NCI-H510A treated with DMSO at 0.1 percent for 48 hours (cell line): ENCODE measurements at places on chromosomes 7 and 10.

DNA sequence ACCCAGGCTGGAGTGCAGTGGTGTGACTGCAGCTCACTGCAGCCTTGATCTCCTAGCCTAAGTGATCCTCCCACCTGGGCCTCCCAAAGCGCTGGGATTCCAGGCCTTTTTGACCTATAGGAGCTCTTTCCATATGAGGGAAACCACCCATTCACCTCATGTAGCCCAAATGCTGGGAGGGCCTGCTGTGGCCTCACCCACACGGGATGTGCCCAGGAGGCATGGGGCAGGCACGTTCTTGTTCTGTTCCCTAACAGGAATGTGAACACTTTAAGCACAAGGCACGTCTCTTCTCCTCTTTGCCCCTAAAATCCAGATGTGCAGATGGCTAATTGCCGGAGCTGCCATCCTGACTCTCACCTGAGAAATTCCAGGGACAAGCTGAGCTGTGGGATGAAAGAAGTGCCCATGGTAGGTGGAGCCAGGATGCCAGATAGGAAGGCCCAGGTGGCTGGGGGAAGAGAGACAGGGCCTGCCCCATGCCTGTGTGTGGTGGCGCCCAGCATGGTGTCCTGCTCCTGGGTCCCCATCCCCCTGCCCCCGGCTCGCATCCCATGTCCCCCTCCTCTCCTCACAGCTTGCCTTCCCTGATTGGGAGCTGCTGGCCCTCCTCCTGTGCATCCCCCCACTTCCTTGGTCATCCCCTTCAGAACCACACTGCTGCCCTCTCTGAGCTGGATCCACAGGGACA is 17.3 kb downstream of the CAMK2B start:
- DNase-seq, result no peak

DNA sequence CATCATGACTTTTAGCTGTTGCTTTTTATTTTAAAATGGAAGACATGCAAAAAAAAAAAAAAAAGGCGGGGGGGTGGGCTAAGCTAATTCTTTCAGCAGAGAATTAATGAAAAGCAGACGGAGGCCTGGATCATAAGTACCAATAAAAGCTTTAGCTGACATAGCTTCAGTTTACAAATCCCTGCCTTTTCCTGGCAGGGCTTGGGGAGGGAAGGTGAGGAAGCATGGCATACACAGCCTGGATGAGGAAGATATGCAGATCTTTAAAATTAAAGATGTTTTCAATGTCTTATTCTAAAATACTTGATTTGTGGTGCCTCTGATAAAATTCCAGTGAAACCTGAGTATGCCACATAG is 57.0 kb downstream of the ICA1 start:
- no peak for DNase-seq

- DNase-seq, result no peak
Measured at GRCh38 chr7:40694026-40694809, 559.4 kb downstream of the SUGCT start.

GRCh38 chr10:48885376-48885775 is 54.3 kb downstream of the LRRC18 start:
- DNase-seq, result peak; percentile 12

DNA sequence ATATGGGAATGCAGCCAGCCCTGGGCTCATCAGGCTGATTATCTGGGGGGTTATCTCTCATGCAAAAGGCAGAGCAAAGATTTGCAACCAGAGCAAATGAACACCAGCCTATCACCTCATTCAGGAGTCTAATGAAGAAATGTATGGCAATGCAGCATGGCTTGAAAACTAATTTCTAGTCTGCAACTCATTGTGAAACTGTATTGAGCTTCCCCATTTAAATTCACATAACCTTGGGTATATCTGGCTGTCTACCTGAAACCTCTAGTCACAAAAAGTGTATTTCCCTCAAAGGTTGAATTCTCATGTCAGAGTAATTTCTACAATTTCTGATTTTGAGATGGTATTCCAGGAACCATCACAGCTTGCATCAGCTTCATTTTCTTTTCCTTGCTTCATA is 240.0 kb downstream of the SDHAF3 start:
- DNase-seq, result no peak

DNA sequence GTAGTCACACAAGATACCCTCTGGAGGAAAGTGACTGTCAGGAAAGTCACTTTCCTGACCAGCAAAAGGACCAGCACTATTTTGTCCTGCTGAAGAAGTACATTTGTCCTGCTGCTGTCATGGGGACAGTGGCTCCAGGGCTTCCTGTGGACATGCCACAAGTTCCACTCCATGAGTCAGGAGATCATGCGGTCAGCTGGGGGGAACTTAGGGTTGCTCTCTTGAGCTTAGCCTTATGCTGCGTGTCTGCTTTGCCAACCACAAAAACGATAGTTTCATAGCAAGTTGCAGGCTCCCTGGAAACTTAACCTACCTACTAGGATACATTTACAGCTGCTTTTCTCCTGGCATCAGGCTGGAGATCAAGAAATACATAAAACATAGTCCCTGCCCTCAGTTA is 19.8 kb upstream of the ALOX5 start:
- no peak for DNase-seq

DNA sequence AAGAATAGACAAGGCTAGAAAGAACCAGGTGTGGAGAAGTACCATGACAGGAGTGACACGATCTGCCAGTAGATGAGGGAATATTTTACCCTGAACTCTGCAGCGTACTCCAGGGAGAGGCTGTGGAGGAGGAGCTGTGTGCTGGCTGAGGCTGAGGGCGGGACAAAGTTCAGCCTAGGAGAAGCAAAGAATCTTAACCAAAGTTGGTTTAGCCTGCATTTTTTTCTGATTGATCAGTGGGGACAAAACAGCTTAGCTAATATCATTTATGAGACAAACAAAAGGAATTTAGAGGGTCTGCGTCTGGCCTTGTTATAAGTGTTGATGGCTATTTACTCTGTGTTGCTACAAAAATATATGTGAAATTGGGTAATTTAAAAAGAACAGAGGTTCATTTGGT is 5.2 kb upstream of the NPSR1 start:
- no peak for DNase-seq

DNA sequence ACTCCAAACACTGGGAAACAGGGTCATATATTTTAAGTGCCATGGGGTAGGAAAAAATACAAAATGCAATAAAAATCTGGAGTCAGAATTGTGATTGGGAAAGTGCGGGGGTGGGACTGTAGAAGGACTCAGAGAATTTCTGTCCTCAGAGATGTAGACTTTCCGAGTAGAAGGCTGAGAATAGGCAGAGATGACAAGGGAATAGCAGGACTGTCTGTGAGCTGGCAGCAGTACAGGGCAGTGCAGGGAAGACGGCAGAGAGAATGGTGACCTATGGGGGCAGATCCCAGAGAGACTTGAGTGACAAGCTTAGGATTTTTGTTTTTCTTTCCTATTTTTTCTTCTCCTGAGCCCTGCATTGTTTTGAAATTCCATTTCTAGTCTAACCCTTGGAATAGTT is 127.6 kb downstream of the SLC16A9 start:
- DNase-seq, result no peak

DNA sequence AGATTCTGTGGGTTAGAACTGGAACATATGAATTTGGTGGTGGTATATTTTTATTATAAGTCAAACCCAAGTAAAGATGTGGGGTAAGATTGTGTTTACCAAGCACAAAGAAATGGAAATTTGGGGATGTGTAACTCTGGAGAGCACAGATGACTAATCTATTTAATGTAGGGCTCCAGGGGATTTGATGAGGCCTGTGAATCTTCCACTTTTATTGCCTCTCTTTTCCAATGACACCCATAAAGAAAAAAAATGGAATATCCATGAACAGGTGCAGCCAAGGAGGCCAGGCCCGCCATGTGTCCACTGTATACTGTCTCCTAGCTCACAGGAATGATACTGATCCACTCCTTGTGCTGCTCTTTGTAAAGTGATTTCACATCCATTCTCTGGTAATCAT is 2.8 kb downstream of the SRGN start:
- DNase-seq, result no peak

- DNase-seq, result no peak
Measured at GRCh38 chr7:7516156-7516555, 19.5 kb downstream of the COL28A1 start.

DNA sequence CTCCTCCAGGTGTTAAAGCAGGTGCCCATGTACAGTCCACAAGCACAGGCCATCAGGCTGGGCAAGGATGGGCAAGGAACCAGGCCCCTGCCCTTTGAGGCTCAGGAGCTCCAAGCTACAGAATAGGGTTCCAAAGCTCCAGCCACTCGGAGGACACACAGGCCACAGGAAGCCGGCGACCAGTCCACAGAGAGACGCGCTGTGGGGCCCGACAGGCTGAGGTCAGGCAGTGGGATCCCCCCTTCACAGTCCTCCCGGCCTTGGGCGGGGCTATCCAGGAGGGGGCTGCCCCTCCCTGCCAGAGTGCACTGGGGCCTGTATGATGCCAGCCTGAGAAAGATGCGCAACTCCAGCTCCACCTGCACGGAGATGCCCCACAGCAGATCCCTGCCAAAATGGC is 34.0 kb downstream of the MAD1L1 start:
- DNase-seq, result no peak

DNA sequence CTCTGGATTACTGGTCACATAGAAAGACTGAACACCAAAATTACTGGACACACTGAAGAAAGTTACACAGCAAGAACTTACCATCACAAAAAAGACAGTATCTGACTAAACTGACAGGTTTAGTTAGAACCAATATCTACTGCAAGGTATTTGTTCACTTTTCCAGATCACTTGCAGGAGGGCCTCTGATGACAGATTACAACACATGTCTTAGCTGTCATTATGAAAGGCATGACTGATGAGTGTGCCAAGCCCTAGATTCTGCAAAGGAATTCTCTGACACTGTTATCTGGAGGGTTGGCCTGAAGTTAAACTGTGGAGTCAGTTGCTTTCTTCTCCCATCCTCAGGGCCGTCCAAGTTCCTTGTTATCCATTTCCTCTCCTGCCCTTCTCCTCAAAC is 242.7 kb downstream of the KIF20B start:
- DNase-seq, result no peak

GRCh38 chr7:17696422-17696821 is 243.9 kb downstream of the SNX13 start:
- DNase-seq, result no peak

- DNase-seq, result no peak
Measured at GRCh38 chr10:104587751-104588150, 53.3 kb upstream of the SORCS3 start.

GRCh38 chr7:145534301-145534700 is 582.3 kb upstream of the CNTNAP2 start:
- DNase-seq, result no peak

- no peak for DNase-seq
Measured at GRCh38 chr7:92359801-92360200, 87.5 kb upstream of the GATAD1 start.

DNA sequence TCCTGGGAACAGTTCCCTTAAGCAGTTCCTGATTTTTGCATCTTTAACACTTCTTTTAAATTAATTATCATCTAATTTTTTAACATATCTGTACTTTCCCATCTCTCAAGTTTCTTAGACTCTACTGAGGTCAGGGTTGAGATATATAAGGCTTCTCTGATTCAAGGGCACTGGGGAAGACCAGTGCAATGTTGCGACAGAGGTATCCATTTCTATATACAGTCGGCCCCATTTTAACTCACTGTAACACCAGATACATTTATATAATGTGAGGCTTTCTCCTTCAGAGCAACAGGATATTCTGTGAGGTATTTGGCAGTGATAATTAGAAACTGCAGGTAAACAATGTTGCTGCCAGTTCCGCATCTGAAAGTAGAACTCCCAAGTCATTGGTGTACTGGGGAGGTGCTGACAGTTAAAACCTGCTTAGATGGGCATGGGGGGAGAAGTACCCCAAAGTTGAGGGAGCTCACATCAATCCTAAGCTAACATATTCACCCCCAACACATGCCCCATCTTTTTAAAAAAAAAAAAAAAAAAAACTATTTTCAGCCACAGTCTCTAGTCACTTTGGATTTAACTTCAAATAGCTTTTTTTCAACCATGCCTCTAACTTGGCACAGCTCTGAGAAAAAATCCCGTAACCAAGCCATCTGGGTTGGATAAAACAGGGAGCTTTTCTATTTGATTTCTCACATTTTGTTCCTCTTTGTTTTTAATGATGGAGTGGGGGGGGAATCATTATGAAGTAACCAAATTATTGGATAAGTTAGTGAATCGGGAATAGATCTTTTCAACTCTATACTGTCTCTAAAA is 62.9 kb downstream of the REEP3 start:
- no peak for DNase-seq

- no peak for DNase-seq
Measured at GRCh38 chr7:157522954-157523353, 186.2 kb downstream of the DNAJB6 start.

DNA sequence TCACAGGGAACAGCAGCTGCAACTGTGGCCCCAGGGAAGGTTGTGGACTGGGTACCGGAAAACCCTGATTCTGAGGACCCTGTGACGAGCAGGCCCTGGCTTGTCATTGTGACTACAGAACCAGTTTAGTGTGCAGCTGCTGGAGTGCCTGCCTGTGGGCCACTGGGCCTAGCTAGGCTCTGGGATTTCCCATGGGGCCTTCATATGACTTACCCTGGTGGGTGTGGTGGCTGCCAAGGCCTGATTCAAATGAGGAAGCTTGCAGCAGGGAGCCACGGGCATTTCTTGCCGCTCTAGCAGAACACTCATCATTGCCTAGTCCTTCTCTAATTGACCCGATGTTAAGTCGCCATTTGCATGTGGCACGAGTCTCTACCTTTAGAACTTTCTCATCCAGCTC is 14.7 kb upstream of the CAMK2G start:
- DNase-seq, result peak; percentile 53

- DNase-seq, result no peak
Measured at GRCh38 chr7:36652431-36652830, 71.9 kb downstream of the AOAH start.

DNA sequence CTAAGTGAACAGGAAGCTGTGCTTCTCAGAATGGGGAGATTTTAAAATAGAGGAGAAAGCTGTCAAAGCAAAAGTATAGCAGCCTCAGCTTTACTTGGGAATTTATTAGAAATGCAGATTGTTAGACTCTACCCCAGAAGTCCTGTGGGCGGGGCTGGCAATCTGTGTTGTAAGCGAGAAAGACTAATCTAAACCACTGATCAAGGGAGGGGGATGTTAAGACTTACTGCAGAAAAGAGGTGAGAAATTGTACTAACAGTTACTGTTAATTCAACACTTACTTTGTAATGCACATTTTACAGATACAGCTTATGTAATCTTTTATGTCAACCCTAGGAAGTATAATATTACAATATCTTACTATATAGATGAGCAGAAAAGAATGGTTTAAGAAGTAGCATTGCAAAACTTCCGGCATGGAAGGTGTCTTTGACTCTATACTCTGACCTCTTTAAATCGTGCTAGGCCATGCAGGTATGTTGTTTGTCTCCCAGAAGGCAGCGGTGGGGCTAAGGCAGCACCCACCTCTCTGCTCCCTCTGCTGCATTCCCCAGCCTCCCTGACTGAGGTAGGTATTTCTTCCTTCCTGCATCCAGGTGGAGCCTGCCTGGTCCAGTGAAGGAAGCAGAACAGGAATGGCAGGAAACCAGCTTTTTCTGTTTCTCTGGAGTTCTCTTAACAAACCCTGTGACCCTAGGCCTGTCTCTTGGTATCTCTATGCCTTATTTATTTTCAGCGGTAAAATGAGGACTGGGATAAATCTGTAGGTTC is 462.2 kb downstream of the AUTS2 start:
- no peak for DNase-seq
